ENCODE measurements at places on chromosomes 7 and 10. TPM values are rescaled to one million over a fixed set of nuclear protein-coding genes. Genes with fewer than 3 reads are reported as not detected.

The MYO1G gene
- not detected for total RNA-seq

DNA sequence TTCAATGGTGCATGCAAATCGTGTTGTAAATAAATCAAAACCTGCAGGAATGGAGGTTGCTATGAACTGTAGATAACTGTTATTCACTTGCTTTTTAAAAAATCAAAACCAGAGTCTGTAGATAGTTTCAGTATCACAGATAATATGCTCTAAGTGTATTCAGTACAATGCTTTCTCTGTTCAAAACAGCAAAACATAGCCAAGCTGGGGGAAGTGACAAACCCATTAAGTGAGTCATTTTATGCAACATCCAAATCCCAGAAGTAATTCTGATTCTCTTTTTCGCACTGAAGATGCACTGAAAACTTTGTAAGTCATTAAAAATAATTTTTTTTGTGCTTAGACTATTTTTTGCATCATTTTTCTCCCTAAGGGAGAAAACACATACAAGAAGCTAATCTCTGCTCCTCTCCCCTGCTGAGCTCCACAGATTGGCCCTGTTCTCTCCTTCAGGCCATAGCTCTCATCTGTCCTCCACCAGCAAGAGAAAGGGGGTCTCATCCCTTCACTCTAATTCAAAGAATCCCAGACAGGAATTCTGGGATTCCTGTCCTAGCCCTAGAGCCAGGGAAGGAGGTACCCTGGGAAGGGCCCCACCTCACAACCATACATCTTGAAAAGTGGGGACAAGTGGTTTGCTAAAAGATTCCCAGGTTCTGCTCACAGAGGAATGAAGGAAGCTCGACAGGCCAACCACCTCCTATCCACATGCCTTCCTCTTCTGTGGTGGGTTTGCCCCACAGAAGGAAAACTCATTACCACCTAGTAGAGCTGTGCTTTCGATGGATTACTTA lies 4.9 kb downstream of the PRTFDC1 start:
- no peak for DNase-seq

The PGAM2 gene
- not detected for total RNA-seq

The MACROH2A2 gene
- total RNA-seq: 5.8 TPM

GRCh38 chr7:2635148-2635668 lies 3.4 kb downstream of the TTYH3 start:
- DNase-seq: no peak

DNA sequence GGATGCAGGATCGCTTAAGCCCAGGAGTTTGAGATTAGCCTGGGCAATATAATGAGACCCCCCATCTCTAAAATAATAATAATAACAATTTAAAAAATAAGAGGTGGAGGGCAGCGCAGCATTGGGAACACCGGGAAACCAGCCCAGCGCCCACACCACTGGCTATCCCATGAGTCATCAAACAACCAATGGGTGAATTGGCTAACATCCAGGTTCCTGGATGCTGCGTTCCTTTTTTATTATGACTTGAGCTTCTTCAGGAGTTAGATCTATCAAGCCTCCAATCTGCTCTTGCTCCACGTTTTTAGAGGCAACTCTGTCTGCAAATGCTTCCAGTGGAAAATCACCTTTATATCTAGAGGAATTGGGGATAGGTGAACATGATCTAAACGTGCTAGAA lies 10.0 kb upstream of the LRRC4 start:
- peak; percentile 44 for DNase-seq

- no peak for DNase-seq
These were observed 53.0 kb upstream of the PDGFA start for GRCh38 chr7:572416-573268.

GRCh38 chr7:27897001-27897400 lies 157.0 kb downstream of the TAX1BP1 start:
- no peak for DNase-seq

GRCh38 chr7:114212721-114213429 lies 201.7 kb upstream of the FOXP2 start:
- no peak for DNase-seq

The DNAJC12 gene
- 2.0 TPM for total RNA-seq

DNA sequence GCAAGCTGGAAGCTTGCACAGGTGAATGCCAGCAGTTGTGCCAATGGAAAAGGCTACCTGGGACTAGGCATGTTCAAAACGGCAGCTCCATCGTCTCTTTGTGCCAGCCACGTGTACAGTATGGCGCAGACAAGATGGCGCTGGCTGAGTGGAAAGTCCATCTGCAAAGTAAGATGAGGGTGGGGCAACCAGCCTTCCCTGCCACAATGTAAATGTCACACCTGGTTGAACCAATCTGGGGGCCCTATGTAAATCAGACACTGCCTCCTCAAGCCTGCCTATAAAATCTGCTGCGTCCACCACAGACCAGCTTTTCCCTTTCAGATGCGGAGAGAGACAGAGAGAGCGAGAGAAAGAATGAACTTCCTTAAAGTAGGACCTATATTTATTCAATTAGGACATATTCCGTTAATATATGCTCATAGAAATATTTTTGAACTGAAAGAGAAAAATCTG lies 18.5 kb upstream of the C7orf33 start:
- DNase-seq: no peak

- no peak for DNase-seq
These were observed 267.0 kb downstream of the PLXNA4 start for GRCh38 chr7:132309102-132309805.

GRCh38 chr10:42991442-42992098 lies 85.3 kb upstream of the RET start:
- no peak for DNase-seq

DNA sequence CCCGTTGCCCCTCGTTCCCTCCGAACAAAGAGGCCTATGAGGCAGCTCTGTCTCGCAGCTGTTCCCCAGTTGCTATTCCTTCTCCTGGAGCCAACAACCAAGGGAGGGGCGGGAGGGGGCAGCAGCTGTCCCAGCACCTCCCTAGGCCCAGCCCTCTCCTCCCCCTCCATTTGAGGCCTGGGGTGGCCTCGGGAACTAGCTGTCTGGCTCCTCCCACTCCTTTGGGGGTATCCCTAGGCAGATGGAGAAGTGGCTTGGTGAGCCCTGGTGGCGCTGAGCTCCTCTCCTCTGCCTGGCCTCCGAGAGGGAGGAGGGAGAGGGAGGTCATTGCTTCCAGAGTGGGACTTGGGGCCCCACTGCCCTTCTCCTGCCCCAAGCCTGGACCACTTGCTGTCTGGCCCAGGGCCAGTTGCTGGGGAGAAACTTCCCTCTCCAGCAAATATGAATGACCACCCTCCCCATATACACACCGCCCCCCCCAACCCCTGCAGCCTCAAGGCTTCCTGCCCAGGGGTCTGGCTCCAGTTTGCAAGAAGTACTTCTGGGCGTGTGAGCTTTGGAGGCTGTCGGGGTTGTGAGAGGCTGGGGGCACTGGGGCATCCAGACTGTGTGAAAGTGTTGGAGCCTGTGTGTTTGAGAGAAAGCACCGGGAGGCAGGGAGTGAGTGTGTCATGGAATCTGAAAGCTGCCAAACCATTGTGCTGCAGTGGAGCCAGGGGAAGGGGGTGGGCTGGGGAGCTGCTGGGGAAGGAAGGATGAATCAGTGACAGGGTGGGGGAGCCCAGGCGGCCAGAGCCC lies 3.1 kb downstream of the FLNC start:
- DNase-seq: peak; percentile 65

The ZNF804B gene
- total RNA-seq: not detected

- no peak for DNase-seq
These were observed 196.1 kb downstream of the GRID1 start for GRCh38 chr10:86170255-86171108.

The GPRIN2 gene
- total RNA-seq: 0.10 TPM

The VWA2 gene
- 0.05 TPM for total RNA-seq

DNA sequence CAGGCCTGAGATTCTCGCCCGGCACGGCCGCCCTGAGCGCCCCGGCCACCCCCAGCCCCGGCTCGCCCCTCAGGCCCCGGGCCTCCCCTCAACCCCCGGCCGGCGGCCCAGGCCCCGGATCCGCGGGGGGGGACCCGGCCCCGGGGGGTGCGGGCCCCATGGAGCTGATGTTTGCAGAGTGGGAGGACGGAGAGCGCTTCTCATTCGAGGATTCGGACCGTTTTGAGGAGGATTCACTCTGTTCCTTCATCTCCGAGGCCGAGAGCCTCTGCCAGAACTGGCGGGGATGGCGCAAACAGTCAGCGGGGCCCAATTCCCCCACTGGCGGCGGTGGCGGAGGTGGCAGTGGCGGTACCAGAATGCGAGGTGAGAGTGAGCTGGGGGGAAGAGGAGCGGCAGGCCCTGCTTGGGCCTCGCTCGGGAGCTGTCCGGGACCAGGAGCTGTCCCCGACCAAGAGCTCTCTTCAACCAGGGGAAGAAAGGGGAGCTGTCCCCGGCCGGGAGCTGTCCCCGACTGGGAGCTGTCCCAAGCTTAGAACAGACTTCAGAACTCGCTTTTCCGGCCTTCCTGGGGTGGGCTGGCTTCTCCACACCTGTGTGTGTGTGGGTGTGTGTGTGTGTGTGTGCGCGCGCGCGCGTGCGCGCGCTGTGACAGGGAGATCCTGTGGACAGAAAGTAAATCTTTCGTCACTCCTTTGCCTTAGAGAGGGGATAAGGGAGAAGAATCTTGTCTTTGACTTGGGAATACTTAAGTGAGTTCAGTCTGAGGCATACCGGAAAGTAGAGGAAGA lies 510 bp downstream of the ZSWIM8 start:
- no peak for DNase-seq

DNA sequence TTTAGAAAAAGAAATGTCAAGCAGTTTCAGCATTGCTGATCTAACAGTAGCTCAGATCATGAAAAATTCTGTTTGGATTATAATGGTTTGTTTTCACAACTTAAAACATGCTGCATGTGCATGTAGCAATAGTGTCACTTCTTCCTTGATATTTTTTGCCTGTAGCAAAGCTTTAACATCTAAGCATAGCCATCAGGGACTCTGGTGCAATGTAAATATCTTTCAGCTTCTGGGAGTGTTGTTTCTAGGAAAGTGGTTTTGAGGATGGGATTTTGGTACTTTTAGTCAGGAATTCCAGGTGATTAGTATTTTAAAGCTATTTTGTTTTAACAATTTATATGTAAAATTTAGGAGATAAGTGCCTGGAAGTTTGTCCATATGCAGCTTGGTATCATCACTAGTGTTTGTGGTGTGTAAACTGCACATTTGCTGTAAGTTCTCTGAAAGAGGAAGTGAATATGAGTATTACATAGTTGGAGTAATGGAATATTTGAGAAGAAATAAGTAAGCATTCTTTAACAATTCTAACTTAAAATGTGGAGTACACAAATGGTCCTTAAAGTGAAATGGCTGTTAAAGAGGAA lies 1.9 kb downstream of the RSBN1L start:
- no peak for DNase-seq

DNA sequence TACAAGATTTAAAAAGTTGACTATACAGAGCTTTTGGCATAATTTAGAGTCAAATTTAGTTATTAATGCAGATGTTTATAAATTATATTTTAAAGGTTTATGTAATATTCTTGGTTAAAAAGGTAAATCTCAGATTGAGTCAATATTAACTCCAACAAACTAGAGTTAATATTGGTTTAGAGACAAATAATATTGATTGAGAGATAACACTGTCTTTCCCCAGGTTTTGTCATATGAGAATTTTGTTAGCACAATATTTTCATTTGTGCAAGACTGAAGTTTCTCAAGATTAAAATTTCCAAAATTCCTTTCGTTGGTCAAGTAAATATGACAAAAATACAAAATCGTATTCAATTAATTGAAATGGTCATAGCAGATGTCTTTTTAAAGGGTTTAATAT lies 12.9 kb upstream of the AKR1D1 start:
- DNase-seq: no peak

The KLF14 gene
- total RNA-seq: not detected

GRCh38 chr10:79335094-79335469 lies 12.2 kb upstream of the PPIF start:
- DNase-seq: no peak

GRCh38 chr10:44978570-44979280 lies at the start of gene DEPP1:
Gene DEPP1 (minus strand): TSS chr10:44978809. CDS start chr10:44978030, 779 bp downstream.
- DNase-seq: peak; percentile 95

The GIMAP8 gene
- 16.7 TPM for total RNA-seq

DNA sequence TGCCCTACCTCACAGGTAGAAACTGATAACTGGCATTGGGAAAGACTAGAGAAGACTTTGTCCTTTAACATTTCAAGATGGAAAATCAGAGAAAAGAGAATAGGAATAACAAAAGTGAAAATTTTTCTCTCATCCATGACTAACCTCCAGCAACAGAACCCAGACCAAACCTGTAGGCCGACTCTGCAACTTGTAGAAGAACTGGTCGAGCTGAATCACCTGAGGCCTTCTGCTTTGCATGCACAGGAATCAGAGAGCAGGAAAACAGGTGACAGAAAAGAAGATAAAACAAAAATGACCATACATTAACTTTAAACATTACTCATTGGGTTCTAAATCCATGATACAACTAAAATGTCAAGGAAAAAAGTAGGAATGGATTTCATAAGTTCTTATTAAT lies 137.1 kb downstream of the SLC25A13 start:
- DNase-seq: no peak

DNA sequence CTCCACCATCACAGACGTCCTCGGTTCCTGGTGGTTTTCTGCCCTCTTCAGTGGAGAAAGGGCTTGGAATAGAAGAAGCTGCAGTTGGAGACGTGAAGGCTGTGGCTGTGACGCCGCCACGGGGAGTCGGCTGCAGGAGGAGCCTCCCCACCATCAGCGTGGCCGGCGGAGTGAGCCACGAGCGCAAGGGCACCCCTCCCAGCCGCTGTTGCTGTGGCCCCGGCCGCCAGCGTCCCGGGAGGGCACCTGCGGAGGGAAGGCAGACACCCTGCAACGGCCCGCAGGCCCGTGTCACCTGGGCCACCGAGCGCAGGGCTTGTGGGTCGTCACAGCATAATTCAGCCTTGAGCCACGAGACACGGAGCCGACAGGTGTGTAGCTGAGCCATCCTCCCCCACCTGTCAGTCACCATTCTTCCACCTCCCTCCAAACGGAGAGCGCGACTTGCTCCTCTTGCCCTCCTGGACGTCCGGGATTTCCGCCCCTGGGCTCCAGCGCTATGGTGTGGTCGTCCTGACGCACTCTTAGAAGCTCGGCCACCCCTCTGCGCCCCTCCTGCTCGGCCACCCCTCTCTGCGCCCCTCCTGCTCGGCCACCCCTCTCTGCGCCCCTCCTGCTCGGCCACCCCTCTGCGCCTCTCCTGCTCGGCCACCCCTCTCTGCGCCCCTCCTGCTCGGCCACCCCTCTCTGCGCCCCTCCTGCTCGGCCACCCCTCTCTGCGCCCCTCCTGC lies 102.7 kb downstream of the PTPRN2 start:
- DNase-seq: no peak

DNA sequence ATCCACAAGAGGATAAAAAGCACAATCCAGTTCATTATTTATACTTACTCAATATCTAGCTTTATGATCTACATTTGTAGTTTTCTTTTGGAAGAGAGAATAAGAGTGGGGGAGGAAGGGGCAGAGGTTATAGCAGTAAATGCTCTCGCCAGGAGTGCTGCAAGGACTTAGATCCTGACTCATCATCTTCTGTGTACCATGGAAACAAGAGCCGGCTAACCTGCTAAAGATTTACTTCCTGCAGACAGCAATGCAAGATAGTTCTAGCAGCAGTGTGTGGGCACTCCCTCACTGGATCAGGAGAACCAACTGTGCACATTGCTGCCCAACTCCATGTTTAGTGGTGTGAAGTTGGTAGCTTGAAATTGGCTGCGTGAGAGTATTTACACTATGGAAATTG lies 47.7 kb upstream of the TRIL start:
- no peak for DNase-seq

The NPY gene
- total RNA-seq: not detected

- DNase-seq: no peak
These were observed 114.6 kb downstream of the WDR37 start for GRCh38 chr10:1170867-1171180.
